ENCODE measurements at places on chromosomes 13 and 19.
A peak's percentile ranks its signal among the peaks of the same experiment; 100 is the strongest.

- DNase-seq = no peak
These were observed at the start of gene GRK1 for GRCh38 chr13:113666951-113667701. Gene GRK1, plus strand, starts transcription at chr13:113667219. Its CDS starts 168 bp downstream, at chr13:113667387.

- no peak for DNase-seq
These were observed 266.8 kb downstream of the PCDH20 start for GRCh38 chr13:61148691-61149315.

GRCh38 chr13:105721016-105721415 lies 814.4 kb downstream of the EFNB2 start:
- DNase-seq = no peak

DNA sequence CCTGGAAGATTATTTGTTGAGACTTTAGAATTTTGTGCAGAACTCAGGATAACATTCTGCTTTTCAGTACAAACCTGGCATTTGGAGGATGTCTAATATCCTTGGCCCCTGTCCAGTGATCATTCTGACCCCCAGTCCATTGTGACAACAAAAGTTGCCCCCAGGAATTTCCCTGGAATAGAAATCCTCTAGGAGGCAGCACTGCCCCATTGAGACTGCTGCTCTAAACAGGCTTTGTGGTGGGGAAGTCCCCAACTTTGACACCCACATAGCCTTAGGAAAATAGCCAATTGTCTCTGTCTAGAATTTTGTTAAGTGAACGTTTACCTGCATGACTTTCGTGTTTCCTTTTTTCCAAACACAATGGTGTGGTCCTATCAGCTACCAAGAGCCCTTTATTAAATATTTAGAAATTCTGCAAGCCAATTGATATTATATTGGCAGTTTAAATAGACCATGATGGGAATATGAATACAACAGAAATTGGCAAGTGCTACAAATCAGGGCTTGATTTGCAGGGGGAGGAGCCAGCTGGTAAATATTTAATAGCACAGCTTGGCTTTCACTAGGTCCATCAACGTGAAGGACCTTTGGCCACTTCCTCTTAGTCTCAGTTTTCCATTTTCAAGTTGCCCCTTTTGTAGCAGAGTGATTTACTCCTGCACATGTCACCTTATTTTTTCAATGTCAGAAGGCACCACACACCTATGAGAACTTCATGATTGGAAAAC lies 451.7 kb downstream of the EFNB2 start:
- peak; percentile 9 for DNase-seq

- peak; percentile 78 for DNase-seq
These were observed 7.1 kb downstream of the LIPE start for GRCh38 chr19:42420055-42420544.
